Mesothelial cell of epicardium (in vitro differentiated cells): ENCODE measurements at places on chromosomes 4 and X.
A peak's percentile ranks its signal among the peaks of the same experiment; 100 is the strongest.

DNA sequence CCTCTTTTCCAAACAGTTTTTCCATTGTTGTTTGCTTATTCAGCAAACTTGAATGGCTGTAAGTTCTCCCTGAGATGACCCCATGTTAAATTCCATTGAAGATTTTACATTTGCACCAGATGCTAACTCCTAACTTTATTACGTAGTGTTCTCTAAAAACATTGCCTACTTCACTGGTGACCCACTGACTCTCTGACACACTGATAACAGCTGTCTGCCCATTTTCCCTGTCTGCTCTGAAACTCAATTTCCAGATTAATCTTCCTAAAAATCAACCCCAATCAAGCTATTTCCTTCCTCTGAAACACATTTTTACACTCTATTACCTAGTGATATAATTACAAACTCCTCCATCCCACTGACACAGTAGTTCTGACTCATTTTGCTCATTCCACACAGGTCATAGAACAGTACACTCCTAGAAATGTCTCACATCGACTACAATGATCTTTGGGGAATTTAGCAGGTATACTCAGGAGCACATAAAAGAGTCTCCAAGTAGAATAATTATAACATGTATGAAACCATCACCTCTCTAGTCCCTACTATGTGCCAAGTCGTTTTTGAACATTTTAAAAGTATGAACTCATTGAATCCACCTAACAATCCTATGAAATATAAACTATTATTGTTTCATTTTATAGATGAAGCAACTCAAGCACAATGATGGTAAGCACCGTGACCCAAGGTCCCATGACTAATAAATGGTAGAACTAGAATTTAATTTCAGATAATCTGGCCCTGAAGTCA lies 210.9 kb downstream of the SLIT2 start:
- DNase-seq: no peak

- no peak for DNase-seq
Measured at GRCh38 chr4:47483745-47484144, 1.3 kb upstream of the ATP10D start.

DNA sequence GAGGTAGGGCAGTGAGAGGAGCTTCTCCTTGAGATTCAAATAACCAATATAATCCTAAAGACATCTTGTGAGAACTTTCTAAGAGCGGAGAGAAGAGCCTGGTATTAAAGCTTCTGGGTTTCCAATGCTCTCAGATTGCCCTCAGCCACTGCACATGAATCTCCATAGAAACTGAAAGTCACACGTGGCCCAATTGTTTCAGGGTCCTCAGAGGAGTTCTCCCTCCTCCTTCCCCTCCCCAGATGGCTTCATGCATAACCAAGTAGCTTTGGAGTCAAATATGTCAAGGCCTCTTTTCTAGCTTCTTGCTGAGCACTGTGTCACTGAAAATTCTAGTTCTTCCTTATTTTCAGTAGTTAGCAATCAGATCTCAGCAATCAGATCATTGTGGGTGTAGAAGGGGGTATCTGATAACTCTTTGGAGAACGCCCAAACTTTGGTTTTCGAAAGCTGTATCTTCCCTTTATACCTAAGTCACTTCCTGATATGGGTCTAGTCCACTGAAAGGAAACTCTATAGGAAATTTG lies 2.2 kb downstream of the BTK start:
- DNase-seq: no peak

DNA sequence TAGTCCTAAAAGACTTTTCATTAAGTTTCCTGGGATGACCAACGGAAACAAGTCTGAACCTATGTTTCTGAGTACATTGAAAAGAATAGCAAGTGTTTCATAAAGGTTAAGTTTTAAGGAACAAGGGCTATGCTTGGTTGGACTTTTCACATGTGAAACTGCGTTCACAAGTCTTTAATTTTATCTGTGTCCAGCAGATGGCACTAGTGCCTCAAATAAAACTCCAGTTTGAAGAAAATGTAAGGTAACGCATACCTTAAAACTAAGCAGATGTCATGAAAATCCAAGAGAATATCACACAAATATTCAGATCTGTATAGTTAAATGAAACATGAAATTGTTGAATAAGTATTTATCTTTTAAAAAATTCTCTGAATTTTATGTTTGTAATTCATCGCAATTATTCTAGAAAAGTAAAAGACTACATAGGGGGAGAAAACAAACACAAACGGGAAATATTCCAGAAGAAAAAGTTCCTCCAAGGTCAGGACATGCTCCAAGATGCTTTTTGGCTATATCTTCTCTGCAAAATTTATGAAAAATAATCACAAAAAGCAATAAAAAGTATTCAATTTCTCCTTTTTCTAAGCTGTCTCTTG lies 89.6 kb upstream of the MAD2L1 start:
- no peak for DNase-seq

DNA sequence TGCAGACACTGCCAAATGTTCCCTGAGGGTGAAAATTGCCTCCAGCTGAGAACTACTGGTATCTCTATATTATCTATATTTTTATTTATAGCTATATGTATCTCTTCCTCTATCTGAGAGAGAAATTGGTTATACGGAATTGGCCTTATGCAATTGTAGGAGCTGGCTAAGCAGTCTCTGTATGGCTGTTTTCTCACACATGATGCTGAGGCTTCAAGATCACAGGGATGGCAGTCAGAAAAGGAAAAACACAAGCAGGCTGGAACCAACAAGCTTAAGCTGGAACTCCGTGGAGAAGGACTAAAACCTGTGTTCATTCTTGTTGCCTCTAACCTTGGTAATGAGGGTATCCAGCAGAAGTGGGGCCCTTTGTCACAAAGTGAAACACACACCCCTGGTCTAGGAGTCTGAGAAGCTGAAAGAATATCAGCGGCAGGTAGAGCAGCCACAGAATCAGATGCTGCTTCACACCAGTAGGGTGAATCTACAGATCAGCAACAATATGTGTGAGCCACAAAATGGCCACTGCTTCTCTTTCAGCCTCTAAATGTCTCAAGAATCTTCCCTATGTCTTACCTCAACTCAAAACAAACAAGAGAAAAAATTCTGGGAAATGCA lies 166.5 kb upstream of the PPP1R2C start:
- DNase-seq: no peak

DNA sequence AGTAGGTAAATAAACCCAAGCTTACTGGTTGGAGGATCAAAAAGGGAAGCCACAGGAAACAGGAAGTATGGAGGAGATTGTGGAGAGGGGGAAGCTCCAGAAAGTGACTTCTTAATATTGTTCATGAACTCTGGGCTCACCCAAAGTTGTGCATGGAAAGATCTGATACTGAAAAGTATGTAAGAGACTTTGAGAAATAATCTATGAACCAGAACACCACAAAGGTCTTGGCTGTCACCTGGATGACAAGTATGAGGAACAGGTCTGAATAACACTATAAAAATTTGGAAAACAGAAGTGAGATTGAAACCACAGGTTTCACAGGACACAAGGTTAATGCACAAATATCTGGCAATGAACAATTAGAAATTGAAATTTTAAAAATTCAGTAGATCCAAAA lies 567.4 kb downstream of the INPP4B start:
- DNase-seq: no peak

GRCh38 chr4:128349921-128350320 lies 62.3 kb upstream of the PGRMC2 start:
- no peak for DNase-seq

DNA sequence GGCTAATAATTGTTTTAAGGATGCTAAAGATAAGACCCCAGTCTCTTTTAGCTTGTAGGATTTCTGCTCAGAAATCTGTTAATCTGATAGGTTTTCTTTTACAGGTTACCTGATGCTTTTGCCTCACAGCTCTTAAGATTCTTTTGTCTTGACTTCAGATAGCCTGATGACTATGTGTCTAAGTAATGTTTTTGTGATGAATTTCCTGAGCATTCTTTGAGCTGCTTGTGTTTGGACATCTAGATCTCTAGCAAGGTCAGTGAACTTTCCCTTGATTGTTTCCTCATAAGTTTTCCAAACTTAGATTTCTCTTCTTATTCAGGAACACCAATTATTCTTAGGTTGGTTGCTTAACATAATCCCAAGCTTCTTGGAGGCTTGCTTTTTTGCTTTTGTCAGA lies 104.1 kb downstream of the ZNF518B start:
- no peak for DNase-seq

- DNase-seq: no peak
Measured at GRCh38 chr4:87843936-87844335, 11.2 kb downstream of the MEPE start.

- DNase-seq: no peak
Measured at GRCh38 chr4:147570616-147571015, 46.6 kb upstream of the TMEM184C start.

GRCh38 chrX:11180571-11180970 lies 69.4 kb downstream of the HCCS start:
- DNase-seq: no peak

DNA sequence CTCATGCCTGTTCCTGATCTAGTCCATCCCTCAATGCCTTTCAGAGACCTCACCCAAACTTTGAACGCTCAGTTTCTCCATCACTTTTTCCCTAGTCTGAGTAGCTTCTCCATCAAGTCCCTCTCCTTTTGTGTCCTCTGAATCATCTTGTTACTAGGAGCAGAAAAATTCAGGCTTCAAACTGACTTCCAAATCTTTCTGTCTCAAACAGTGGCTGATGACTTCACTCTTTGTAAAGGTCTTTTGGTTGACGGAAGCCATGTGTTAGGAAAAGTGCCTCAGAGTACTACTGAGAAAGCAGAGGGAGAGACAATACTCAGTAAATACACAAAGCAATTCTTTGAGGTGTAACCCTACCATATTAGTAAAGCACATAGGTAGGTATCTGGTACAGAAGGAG lies 65.7 kb upstream of the CAMK2D start:
- no peak for DNase-seq

DNA sequence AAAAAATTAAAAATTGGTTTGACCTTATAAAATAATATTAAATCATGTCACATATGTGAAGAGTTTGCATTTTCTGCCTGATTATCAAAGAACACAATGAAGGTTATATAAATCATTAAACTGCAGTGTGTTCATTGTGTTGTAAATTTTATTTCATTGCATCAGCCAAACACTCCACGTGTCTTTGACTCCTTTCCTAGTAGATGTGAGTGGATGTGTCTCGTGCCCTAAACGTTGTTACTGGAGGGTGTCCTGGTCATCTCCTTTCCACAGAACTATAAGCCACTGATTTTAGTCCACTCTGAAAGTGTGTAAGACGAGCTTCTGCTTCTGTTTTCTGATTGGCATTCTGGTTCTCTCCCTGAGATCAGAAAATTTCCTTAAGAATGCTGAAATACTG lies 127.3 kb downstream of the NDST4 start:
- DNase-seq: no peak

DNA sequence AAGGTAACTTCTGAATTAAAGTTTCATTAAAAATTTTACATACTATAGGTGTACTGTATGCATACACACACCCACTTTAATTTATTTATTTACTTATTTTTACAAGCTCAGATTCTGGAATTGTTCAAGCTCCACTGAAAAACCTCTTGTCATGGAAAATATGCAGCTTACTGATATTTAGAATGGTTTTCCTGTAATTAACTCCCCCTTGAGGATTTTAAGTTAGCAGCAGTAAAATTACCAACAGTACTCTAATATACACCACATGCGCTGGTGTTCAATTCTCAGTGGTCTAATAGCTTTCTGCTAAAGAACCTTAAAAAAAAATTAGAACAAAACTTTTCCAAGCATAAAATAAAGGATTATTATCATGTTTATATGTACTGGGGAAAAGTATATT lies 12.0 kb downstream of the MAB21L2 start:
- DNase-seq: no peak

DNA sequence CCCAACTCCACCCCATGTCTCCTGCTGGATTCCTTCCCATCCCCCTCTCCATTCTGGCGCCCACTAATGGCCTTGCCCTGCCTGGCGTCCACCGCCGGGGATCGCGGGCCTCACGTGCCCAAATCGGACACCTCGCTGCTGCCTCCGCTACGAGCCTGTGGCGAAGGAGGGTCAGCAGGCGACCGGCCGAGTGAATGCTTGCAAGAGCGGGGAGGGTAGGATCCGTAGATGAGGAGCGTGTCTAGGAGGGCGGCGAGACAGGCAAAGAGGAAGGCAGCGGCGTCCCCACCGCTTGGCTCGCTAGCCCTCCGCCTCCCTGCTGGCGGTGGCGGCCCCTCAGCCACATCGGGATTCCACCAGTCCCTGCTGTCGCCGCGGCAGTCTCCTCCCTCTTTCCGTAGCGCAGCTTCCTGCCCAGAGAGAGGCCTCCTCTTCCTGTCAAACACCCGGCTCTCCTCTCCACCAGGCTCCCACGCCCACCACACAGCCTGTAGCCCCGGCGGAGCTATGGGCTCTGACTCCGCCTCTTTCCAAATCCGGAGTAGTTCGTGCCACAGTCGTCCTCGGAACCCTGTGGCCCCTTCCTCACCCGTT lies at the start of gene SPIN2B:
SPIN2B (minus strand) TSS at position 387 of the 594 bp plus-strand sequence.
- DNase-seq: peak; percentile 42

DNA sequence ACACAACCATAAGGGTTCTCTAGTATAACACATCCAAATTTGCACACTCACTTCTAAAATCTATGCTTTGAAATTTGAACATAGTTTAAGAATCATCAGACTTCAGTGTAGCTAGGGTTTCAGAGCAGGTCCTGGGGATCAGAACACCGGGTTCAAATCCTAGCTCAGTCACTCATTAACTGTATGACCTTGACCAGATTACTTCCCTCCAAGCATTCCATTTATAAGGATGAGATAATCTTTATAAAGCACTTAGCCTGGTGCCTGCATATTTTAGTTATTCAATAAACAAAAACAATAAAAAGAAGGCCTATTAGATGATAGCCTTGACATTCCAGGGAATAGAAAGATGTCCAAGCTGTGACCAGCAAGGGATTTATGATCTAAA lies 4.8 kb upstream of the STBD1 start:
- DNase-seq: no peak

- no peak for DNase-seq
Measured at GRCh38 chr4:24330172-24330571, 254.2 kb downstream of the DHX15 start.

DNA sequence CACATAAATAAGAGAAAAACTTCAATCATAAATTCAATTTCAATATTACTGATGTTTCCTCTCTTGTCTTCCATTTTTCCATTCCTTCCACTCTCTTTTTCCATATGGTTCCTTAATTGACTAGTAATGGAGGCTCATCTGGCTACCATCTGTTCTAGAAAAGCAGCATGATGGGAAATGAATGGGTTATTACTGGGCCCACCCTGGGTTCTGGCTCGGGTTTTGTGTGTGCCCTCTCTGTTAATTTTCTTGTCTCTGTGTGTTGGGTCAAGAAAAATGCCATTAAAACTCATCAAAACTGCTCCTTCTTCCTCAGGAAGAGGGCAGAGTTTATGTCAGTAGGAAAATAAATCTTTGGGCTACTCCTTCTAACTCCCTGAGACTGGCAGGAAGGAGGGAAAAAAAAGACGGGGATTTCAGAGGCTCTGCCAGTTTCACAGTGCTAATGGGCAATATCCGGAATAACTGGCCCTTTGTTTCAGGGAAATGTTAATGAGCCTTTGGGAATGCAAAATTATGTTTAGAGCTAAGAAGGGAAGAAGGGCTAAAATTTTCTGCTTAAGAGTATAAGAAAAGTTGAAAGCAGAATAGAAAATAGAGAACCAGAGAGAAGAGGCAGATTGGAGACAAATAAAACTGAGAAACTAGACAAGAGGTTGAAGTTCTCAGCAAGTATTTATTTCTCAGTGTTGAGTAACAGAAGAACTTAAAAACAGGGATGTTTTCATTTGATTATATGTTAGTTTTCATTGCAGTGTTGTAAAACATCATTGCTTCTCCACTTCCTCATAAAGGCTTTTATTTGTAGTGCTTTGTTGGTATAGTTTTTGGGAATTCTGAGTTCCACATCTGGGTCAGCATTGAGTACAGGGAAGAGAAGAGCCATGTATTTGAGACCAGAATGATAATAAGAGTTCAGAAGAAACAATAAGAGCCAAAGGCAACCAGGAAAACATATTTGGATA lies 19.7 kb downstream of the GABRB1 start:
- no peak for DNase-seq
